ENCODE measurements at places on chromosomes 16 and 17.

DNA sequence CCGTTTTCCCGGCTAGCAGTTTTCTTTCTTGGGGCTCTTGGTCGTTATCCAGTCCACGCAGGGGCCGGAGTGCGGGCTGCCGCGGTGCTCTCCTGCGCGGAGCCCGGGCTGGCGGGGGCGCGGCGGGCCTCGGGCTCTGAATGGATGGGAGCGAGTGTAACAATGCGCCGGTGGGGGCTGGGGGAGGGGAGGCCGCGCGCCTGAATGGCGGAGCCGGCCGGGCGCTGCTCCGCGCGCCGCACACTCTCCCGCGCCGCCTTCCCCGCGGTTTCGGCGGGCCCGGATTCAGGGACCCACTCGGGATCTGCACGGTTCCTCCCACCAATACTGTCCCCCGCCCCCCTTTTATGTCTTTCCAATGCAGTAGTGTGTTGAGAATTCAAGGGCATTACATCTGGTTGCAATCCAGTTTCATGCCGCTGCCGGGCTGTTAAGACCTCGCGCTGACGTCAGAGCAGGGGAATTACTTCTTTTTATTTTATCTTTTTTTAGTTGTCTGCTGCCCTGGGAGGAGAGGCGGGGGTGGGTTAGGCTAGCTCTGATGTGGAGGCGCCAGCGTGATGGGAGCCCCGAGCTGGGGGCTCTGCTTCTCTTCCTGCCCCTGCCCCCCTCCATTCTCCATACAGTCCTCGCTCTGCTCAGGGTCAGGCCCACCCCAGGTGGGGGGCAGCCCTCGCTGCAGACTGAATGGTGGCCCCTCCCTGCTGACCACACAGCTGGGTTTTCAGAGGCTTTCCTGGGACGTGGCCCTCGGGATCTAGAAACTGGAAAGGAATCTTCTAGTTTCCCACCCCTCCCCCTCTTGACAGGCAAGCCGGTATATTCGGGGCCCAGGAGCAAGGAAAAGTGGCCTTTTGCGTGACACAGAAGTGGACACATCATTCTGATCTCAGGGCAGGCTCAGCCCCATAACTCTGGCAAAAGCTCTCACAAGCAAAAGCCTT lies 1.8 kb downstream of the RAI1 start:
- peak; percentile 86 for DNase-seq

DNA sequence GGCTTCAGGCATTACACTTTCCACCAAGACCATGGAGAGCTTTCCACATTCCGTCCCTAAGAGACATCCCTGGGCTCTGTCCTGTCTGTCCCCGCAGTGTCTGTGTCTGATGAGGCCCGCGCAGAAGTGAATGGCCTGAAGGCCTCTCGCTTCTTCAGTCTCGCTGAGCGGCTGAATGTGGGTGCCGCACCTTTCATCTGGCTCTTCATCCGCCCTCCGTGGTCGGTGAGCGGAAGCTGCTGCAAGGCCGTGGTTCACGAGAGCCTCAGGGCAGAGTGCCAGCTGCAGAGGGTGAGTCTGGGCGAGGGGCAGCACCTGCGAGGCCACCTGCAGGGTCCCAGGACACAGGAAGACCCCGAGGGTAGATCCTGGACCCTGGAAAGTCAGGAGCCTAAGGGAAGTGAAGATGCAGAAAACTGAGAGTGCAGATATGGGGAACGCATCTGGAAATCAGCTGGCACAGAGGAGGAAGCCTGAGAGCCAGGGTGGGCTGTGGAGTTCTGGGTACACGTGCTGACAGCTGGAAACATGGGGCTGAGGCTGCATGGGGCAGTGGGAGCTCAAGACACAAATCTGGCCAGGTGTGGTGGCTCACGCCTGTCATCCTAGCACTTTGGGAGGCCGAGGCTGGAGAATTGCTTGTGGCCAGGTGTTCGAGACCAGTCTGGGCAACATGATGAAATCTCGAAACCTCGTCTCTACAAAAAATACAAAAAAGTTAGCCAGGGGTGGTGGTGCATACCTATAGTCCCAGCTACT lies 8.0 kb downstream of the CCNF start:
- no peak for DNase-seq

- DNase-seq: no peak
These were observed 827 bp upstream of the UBALD1 start for GRCh38 chr16:4615384-4616046.

- no peak for DNase-seq
These were observed 134.7 kb downstream of the ZNF778 start for GRCh38 chr16:89352091-89352681.

DNA sequence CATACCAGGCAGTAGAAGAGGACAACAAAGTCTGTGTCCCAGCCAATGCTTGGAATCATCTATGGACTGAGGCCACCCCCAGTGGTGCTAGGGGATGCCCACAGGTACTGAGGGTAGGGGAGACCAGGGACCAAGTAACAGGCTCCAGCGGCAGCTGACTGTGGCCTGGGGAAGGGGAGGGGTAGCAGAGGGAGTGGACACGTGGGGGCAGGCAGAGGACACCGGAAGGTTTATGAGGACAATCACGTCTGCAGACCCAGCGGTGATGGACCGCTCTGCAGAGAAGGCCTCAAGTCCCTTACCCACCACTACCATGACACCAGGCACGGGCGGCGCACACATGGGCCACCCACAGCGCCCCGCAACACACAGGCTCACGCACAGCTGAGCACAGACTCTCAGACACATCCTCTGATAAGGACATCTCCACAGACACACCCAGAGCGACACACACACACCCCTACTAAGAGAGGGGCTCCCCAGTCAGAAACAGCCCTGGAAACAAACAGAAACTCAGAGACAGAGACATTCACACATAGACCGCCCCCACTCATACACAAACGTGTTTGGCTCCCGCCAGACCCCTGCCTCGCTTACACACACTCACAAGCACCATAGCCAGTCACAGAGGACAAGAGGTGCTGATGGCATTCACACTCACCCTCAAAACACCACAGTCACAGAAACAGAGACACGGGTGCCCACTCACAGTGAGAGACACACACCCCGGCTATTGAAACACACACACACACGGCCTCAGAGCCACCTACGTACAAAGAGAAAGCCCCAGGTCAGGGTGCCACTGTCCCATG lies 35.8 kb downstream of the SRCIN1 start:
- DNase-seq: no peak

- no peak for DNase-seq
These were observed 46.5 kb upstream of the CIBAR2 start for GRCh38 chr16:85158743-85159178.

- DNase-seq: peak; percentile 95
These were observed 16.6 kb downstream of the GRB7 start for GRCh38 chr17:39754161-39754957.

DNA sequence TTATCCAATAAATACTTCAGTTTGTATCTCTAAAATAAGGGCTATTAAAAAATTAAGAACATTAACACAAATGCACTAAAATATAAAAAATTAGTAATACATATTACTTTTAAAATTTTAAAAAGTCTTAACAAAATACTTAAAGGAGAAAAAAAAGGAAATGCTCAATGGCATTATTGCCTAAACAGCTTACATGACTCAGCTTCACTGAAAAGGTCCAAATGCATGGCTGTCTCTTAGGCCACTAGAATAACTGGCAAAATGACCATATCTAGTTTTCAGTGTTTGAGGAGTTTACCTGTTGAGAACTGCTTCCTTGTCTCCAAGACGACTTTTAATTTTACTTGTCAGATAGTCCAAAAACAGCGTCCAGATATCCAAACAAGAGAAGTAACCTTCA lies 66.0 kb downstream of the XPO6 start:
- no peak for DNase-seq

- DNase-seq: no peak
These were observed 368.6 kb downstream of the CDH13 start for GRCh38 chr16:82995286-82995923.

DNA sequence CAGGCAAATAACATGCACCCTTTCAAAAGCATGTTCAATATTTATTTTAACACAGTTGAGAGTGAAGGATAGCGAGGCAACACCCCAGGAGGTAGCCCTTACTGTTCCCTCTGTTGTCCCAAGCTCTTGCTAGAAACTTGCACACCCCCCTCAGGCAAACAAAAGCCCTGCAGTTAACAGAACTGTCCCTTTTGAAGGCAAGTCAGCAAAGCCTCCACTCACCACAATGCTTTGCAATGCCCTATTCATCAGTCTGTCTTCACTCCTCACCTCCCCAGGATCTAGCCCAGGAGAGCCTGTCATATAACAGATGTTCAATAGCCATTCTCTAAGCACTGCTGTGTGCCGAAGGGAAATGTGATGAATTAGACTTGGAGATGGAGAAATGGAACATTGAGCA lies 3.5 kb upstream of the CNEP1R1 start:
- DNase-seq: peak; percentile 18

GRCh38 chr16:87329436-87330256 lies 12.5 kb upstream of the C16orf95 start:
- DNase-seq: no peak

DNA sequence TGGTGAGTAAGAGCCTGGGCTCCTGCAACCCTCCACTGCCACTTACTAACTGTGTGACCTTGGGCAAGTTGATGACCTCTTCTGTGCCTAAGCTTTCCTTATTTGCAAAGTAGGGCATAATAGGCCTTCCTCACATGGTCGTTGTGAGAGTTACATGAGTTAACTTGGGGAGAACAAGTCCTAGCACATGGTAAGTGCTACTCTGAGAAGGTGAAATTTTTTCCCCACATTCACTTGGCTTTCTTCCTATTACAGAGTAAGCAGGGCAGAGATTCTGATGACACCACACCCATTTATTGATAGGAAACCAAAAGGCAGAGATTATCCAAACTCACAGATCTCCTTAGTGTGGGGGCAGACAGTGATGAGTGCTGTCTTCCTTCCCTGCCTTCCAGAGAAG lies 1.6 kb downstream of the KCNH4 start:
- no peak for DNase-seq

DNA sequence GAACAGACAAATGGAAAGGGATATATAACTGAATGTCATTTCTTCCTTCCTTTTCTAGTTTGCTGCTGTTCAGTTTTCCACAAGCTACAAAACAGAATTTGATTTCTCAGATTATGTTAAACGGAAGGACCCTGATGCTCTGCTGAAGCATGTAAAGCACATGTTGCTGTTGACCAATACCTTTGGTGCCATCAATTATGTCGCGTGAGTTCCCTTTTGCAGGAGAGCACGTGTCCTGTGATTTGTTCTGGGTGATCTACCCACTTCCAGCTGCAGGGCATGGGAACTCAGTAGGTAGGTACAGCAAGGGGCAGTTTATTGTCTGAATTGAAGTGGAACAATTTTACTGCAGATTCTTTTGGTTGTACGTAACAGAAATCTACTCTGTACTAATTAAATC lies 8.8 kb downstream of the ITGAL start:
- no peak for DNase-seq

DNA sequence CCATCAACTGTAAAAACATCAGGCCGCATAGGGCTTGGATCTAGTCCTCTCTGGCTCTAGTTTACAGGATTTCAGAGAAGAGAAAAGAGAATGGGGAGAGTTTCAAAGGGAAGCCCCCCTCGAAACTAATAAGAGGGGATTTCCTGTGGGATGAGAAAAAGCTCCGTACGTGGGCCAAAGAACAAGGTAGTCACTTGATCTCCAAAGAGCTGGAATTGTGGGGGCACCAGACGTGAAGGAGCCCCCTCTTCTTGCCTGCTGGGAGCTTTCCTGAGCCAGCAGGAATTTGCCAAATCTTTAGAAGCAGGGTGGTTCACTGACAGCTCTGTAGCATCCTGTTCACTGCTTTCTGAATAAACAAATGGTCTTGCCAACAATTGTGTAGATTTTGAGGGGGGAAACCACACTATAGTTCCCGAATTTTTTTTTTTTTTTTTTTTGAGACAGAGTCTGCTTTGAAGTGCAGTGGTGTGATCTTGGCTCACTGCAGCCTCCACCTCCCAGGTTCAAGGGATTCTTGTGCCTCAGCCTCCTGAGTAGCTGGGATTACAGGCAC lies 7.0 kb upstream of the TMIGD1 start:
- DNase-seq: no peak

GRCh38 chr16:53598511-53599275 lies 95.7 kb upstream of the AKTIP start:
- DNase-seq: no peak

- no peak for DNase-seq
These were observed 27.0 kb downstream of the RTN4RL1 start for GRCh38 chr17:1997927-1998742.

DNA sequence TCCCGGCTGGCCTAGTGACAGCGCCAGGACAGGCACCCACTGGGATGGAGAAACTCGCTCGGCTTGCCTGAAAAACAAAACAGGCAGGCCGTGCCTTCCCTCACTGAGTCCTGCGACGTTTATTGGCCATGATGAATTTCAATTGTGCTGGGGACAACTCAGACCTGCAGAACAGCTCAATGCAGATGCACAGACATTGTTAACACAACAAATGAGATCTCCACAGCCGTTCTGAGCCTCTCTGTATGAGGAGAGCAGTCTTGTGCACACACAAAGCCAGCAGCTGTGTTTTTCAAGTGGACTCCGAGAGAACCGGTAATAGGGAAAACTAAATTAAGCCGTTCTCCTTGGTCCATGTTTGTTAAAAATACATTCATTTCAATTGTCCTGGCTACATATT lies 15.9 kb downstream of the SHISA6 start:
- DNase-seq: no peak

DNA sequence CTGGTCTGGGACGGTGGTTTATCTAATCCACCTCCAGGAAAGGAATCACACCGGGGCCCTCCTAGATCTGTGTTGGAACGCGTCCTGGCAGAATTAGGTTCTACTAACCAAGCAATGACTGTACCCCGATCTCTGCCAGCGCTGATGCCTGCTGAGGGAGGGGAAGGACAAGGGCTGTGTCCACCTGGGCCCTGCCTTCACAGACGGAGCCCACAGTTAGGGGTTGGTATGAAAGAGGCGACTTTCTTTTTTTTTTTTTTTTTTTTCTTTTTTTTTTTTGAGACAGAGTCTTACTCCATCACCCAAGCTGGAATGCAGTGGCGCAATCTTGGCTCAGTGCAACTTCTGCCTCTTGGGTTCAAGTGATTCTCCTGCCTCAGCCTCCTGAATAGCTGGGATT lies 9.9 kb upstream of the KRT19 start:
- DNase-seq: peak; percentile 41

GRCh38 chr17:79632432-79632735 lies 21.5 kb upstream of the RBFOX3 start:
- no peak for DNase-seq

- DNase-seq: no peak
These were observed 1.6 kb downstream of the MIEF2 start for GRCh38 chr17:18262111-18262510.

Measured in EL (cell line).